ENCODE measurements at places on chromosomes 13 and 19.

DNA sequence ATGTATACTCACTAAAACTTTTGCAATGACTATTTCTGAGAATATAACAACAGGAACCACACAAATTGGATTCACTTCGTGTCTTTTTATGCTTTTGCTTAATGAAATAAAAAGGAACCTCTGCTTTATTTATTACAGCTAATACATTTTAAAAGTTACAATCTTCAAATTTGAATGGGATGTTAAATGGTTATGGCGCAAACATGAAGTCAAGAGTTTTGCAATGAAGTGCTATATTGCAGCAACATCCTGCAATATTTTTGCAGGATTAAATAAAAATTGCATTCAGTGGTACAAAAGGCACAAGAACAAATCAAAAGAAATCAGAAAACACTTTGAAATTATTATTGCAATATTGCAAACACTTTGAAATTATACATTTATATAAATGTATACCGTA lies 1519.0 kb upstream of the MIR17HG start:
- ATAC-seq, result no peak

DNA sequence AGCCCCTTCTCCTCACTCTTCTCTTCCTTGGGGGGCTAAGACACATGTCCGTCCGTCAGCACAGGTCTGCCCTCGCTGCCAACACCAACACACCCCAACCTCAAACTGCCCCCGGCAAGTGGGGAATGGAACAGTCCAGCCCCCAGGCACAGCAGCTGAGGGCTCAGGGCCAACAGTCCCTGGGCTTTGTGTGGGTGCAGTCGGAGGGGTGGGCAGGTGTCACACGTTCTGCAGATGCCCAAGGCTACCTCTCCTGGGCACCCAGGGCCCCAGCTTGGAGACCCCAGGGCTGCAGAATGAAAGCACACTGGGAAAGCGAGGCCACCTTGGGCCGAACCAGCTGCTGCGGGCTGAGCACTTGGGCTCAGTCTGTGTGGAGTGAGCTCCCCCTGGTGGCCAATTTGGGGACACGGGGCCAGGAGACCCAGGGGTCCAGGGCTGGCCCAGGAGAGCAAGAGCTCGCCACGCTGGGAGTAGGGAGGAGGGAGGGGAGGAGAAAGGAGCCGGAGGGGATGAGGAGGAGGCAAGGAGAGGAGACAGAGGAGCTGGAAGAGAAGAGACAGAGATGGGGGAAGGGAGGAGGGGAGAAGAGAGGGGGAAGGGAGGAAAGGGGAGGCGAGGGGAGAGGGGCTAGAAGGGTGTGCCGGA lies 14.0 kb upstream of the ATP8B3 start:
- ATAC-seq, result peak; percentile 84

GRCh38 chr13:46797501-46798237 lies 708 bp upstream of the ESD start:
- ATAC-seq, result no peak

DNA sequence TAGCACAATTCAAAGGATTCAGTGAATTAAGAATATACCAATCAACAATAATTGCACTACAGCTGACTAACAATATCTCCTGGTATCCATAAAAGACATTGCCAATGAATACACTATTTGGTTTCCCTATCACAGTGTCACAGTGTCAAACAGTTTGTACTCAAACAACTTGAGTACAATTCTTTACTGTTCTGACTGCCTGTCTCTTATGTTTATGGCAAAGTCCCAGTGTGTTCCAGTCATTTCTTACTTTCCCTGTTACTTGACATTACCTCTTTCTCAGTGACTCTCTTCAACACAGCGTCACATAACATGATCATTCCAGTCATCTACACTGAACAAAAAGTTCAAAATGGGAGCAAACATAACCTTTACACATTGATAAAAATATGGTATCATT lies 21.2 kb upstream of the RNASEH2B start:
- ATAC-seq, result no peak

DNA sequence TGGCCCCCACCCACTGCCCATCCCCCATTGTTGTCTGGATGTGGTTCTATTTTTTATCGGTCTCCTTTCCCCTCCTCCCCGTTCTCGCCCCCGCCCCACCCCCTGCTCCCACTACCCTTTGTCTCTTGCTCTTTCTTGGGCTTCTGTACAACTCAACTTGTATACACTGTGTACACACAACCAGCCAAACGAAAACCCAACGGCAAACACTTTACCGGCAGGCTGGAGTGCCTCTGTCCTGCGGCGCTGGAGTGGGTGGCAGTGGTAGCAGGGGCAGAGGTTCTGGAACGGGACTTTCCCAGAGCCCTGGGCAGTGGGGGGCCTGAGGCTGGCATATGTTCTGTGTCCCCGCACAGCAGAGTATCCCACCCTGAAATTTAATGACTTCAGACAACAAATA lies 13.7 kb downstream of the RRAS start:
- no peak for ATAC-seq

GRCh38 chr19:11035441-11036377 lies 53.6 kb upstream of the LDLR start:
- peak; percentile 92 for ATAC-seq

GRCh38 chr13:113840541-113841352 lies 23.1 kb downstream of the GAS6 start:
- no peak for ATAC-seq

- no peak for ATAC-seq
Observed at GRCh38 chr13:30966101-30966500, 33.6 kb downstream of the TEX26 start.

- no peak for ATAC-seq
Observed at GRCh38 chr19:35226748-35227147, 1.8 kb downstream of the FAM187B start.

- ATAC-seq, result no peak
Observed at GRCh38 chr13:48655291-48655690, 1.6 kb downstream of the CYSLTR2 start.

- ATAC-seq, result no peak
Observed at GRCh38 chr13:59730026-59730425, 433.7 kb downstream of the DIAPH3 start.

- ATAC-seq, result no peak
Observed at GRCh38 chr13:41420146-41420545, 37.2 kb upstream of the RGCC start.

- peak; percentile 6 for ATAC-seq
Observed at GRCh38 chr19:45496349-45496953, 396 bp downstream of the RTN2 start.

- no peak for ATAC-seq
Observed at GRCh38 chr19:38980583-38981374, 5.2 kb upstream of the FBXO17 start.

- peak; percentile 46 for ATAC-seq
Observed at GRCh38 chr19:16836115-16837034, 7.2 kb downstream of the SIN3B start.

DNA sequence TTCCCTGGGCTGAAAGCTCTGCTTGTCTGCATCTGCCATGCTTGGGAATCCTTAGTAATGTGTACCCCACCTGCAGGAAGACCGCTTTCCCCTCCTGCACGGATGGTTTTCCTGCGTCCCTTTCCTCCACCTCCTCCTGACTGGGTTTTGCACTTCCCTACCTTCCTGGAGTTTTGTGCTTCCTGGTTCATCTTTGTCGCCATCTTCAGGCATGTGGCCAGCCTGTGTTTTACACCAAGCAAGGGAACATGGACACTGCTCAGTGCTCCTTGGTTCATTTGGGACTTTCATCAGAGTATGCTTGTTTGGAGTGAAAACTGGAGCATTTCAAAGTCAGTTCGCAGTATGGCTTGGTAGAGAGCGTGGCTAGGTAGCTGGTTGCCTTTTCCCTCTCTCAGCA lies 30.7 kb downstream of the ERICH6B start:
- ATAC-seq, result no peak

DNA sequence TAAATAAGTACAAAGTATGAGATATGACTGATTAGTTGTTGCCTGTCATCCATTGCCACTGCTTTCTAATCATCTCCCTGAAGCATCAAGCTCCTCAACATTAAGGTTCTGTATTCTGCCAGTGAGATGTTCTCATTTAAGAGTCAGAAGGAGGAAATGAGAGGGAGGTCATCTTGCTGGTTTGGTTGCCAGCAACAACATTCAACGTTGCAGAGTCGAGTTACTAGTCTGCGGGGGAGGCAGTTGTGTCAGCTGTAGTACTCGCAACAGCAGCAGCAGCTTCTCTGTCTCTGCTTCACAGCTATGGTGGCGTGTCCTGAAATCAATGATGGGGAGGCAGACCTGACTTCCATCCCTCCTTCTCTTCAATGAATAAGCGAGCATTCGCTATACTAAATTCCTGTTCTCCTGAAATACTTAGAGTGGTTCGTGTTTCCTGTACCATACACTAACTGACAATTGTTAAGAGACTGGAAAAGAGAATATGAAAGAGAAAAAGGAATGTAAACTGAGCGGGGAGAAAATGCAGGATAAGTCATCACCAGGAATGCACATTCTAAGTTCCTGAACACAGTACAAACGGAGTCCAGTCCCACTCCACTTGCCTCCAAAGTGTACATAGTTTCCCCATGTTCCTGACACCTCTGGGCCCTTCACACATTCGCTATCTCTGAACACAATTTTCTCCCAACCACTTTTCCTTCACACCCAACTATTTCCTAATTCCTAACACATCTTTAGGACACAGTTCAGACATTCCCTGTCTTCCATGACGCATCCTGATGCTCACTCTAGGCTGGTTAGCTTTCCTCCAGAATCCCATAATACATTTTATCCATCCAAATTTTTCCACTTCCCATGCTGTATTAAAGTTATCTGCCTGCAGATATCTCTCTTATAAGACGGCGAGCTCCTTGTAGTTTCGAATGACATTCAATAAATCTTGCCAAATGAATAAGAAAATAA lies 263.0 kb downstream of the KLF12 start:
- no peak for ATAC-seq

- ATAC-seq, result no peak
Observed at GRCh38 chr13:48236528-48237353, 3.7 kb downstream of the ITM2B start.

- no peak for ATAC-seq
Observed at GRCh38 chr13:98155475-98156109, 12.7 kb downstream of the FARP1 start.

DNA sequence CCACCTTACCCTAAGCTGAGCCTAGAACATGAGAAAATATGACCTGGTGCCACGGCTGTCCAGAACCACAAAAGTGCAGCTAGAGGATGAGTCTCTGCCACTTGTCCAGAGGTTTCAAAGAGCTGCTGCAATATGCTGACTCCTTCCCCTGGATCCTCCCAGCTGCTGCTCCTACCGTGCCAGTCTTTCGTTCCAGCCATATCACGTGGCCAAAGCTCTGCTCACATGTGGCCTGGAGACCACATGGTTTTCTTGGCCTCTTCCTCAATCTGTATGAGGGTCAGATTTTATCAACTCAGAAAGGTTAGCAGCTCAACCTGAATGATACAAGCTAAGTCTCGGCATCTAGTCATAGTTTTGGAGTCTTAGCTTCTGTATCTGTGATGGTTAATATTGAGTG lies 3.2 kb upstream of the SACS start:
- ATAC-seq, result no peak

DNA sequence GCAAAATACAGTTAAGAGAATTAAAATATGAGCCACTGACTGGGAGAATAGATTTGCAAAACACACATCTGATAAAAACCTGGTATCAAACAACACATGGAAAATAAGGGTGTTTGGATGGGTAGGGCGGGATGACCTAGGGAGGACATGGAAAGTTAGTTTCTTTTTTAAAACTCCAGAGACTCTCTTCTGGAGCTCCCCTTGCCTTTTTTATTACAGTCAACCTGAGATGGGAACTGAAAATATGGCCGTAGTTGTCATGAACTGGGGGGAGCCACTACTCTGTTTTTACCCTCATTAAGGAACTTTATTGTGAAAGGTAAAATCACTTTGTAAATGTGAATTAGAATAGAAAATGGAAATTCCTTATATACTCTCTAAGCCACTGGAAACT lies 113.0 kb downstream of the ATP11A start:
- ATAC-seq, result no peak

DNA sequence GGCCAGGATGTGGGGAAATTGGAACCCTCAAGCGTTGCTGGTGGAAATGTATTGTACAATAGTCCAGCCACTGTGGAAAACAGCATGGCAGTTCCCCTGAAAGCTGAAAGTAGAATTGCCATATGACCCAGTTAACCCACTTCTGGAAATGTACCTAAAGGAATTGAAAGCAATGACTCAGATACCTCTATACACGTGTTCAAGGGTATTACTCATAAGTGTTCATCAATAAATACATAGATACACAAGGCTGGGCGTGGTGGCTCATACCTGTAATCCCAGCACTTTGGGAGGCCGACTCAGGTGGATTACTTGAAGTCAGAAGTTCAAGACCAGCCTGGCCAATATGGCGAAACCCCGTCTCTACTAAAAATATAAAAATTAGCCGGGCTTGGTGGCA lies 71.9 kb upstream of the IRS2 start:
- ATAC-seq, result no peak

DNA sequence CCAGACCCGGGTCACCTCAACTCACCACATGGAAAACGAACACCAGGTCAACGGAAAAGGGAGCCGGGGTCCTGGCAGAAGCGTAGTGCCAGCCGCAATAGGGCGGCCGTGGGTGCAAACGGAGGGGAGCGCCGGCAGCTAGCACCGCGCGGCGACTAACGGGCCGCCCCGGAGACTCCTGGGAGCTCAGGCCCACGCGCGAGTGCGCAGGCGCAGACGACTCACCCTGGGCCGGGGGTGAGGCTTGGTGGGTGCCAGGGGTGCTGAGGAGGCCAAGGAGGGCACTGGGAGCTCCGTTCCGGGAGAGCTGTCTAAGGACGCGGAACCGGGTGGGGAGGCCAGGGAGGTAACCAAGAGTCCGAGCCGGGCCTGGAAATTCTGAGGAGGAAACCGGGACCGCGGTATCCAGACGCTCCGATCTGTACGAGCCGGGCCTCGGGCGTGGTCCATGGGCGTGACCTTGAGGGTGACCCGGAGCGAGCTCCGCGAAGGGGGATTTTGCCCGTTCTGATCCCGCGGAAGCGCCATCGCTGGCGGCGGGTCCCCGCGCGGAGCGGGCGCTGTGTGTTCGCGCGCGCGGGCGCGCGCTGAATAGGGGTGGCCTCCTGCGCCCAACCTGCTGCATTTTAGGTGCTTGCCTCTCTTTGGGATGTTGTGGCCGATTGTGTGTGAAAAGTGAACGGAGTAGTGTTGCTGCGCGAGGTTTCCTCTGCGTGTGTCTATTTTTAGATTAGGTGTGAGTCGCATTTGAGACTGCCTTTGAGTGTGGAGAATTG lies at the start of gene ZNF382:
ZNF382 (plus strand) TSS at position 213 of the 776 bp plus-strand sequence. CDS start 4,602 bp downstream, outside the sequence.
- peak; percentile 86 for ATAC-seq

DNA sequence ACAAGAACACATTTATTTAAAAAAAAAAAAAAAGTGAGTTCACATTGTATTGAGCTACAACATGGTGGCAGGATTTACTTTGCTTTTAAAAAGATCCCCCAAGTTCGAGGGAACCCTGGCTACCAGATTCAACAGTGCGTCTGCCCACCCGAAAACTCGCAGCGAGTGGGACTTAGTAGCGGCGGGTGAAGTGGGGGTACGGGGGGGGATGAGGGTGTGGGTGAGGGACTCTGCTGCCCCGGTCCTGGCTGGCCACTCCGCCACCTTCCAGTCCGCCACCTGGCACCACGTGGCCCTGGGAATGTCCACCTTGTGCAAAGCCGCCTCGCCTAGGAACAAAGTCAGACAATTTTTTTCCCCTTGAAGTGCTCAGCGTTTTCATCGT lies 19.3 kb upstream of the TINCR start:
- ATAC-seq, result no peak

GRCh38 chr19:2532252-2533071 lies 56.5 kb downstream of the GADD45B start:
- no peak for ATAC-seq

GRCh38 chr19:40466219-40466984 lies 399 bp upstream of the SPTBN4 start:
- peak; percentile 84 for ATAC-seq
